T1000 (cell line): ENCODE measurements at places on chromosomes 3 and 15.

- DNase-seq: no peak
These were observed 103.3 kb upstream of the PRTG start for GRCh38 chr15:55846116-55846707.

GRCh38 chr3:66481071-66482017, 19.5 kb downstream of the LRIG1 start:
- no peak for DNase-seq

DNA sequence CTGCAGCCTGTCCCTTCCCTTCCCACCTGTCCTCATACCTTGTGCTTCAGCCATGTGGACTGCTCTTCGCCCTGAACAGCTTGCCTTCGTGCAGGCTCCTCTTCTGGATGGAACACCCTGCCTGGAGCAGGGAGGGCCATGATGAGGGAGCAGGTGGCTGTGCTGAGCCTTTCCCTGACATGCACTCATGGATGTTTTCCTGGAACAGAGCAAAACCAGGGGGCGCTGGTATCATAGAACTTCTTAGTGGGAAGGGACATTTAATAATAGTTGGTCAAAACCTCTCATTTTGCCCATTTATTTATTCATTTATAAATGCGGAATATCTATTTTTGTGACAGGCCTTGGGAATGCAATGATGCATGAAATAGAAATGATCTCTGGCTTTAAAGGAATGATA, 149.3 kb downstream of the CACNA1D start:
- no peak for DNase-seq

DNA sequence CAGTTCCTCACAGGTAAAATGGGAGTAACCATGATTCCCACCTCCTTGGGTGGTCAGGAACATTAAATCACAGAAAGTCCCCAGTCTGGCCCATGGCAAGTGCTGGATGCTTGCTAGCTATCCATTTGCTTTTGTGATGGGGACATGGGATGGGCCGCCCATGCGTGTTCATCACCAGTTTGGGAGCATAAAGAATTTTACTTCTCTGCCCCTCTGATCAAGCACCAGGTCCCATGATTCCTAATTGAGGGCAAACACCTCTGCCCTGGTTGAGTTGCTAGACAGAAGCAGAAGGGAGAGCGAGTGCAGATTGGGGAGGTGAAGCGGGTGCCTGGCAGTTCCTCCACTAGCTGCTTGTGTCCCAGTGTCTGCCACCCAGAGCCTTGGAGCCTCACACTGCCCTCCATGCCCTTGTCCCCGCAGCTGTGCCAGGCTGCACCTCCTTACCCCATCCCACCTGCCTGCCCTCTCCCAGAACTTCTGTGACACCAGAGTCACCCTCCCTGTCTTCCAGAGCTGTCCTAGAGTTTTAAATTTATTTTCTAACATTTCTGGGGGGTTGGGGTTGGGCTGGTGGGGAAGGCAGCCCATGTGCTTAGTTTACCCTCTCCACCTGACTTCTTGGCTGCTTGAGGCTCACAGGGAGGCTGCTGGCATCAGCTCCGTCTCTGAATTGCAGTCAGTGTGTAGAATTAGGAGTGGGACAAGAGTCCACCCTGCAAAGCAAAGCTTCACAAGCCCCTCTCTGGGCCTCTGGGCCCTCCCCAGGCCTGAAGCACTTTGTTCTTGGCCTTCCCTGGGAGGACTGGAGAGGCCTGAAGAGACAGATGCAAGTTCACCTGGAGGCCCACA, 18.4 kb downstream of the CFAP100 start:
- no peak for DNase-seq

DNA sequence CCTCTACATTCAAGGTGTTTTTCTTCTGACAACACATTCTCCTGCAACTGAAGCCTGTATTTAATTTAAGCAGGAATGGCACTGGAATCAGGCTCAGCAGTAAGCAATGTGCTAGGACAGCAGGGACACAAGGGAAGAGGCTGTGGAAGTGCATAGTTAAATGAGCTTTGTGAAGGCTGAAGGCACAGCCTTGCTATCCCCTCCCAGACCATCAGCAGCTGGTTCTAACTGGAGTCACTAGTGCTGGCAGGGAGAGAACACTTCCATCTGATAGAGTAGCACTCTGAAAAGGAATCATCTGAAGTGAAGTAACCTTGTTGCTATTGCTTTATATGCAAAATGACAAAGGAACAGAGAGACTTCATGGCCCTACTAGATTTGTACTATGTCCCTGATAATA, 14.7 kb downstream of the UQCC5 start:
- DNase-seq: no peak

DNA sequence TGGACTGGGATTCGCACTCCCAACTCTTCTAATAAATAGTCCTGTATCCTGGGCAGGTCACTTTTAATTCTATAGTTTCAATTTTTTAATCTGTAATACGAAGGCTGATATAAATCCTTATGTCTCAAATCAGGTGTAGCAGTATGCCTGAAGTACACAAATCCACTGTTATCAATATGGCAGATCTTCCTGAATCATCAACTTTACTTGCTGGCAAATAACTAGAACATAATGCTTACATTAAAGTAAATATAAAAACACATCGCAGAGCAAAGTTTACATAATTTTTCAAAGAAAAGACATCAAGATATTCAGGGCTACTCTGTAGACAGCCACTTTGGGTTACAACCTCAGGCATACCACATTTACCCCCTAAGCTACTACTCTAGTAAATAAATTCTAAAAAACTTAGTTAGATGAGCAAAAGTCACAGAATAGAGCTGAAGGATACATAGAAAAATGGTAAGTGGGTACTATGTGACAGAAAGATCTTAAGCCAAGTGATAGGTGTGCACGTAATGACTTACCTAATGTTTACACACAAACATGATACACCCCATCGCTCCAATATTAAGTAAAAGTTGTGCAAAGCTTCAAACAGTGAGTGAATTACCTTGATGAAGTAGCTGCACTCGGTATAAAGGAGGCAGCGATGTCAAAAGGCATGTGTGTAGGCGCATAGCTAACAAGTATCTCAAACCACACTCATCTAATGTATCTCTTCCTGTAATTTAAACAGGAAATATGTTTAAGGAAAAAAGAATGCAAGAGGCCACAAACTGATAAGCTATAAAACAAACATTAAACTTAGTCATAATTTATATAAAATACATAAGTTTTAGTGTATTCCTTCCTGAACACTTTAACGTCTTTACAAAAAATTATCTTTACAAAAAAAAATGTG, 127.9 kb downstream of the DMXL2 start:
- no peak for DNase-seq

- peak; percentile 74 for DNase-seq
These were observed at the start of gene PXK for GRCh38 chr3:58332575-58333188. PXK (plus strand) TSS chr3:58332892; CDS start chr3:58332989, 97 bp downstream.

GRCh38 chr3:194582196-194582905, 50.9 kb downstream of the TMEM44 start:
- no peak for DNase-seq

DNA sequence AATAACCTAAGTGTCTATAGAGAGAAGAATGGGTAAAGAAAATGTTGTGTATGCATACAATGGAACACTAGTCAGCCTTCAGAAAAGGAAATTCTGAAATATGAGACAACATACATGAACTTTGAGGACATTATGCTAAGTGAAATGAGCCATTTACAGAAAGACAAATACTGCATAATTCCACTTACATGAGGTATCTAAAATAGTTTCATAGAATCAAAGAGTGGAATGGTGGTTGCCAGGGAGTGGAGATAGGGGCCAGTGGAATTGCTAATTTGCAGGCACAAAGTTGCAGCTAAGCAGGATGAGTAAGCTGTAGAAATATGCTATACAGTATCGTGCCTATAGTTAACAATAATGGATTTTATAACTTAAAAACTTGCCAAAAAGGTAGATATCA, 779.6 kb upstream of the ARPP21 start:
- no peak for DNase-seq

DNA sequence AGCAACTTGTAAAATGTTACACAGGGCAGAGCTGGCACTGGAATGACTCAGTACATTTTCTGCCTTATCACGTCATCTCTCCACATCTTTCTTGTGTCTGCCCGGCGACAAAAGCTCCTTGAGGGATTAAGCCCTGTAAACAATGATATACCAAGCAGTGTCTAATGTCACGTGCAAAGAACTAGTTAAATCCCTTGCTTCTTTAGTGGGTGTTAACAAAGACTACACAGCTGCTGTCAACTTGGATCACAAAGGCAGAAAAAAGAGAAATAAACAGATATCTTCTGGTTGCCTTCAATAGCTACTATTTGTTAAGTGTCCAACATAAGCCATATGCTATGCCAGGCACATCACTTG, 48.1 kb upstream of the FRMD4B start:
- DNase-seq: no peak

GRCh38 chr3:123341871-123342630, 106.8 kb downstream of the ADCY5 start:
- no peak for DNase-seq

GRCh38 chr3:6785726-6786125, 75.2 kb upstream of the GRM7 start:
- DNase-seq: no peak

DNA sequence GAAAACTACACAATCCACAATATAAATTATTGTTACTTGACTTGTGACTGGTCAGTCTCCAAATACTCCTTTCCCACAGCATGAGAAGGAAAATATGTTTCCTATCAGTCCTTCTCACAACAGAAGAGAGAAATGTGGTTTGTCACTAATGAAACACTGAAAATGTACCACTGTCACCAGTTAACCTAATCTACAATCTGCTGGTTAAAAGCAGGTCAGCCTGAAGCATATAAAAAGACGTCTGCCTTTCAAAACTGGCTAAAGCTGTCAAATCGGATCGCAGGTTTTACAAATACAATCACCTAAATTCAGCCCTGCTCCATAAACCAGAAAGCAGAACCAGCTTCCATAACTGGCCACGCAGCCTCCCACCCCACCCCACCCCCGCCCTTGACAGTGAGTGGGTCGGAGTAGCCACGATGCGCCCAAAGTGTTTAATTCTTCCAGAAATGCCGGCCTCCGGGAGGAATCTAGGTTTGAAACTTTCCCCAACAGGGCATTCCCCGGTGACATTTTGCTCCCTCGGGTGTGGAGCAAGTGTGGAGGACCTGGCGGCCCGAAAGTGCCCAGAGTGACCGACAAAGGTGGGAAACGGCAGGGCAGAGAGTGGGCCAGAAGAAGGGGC, 682 bp downstream of the ETFA start:
- DNase-seq: no peak

GRCh38 chr3:107630779-107631178, 108.0 kb downstream of the BBX start:
- no peak for DNase-seq

DNA sequence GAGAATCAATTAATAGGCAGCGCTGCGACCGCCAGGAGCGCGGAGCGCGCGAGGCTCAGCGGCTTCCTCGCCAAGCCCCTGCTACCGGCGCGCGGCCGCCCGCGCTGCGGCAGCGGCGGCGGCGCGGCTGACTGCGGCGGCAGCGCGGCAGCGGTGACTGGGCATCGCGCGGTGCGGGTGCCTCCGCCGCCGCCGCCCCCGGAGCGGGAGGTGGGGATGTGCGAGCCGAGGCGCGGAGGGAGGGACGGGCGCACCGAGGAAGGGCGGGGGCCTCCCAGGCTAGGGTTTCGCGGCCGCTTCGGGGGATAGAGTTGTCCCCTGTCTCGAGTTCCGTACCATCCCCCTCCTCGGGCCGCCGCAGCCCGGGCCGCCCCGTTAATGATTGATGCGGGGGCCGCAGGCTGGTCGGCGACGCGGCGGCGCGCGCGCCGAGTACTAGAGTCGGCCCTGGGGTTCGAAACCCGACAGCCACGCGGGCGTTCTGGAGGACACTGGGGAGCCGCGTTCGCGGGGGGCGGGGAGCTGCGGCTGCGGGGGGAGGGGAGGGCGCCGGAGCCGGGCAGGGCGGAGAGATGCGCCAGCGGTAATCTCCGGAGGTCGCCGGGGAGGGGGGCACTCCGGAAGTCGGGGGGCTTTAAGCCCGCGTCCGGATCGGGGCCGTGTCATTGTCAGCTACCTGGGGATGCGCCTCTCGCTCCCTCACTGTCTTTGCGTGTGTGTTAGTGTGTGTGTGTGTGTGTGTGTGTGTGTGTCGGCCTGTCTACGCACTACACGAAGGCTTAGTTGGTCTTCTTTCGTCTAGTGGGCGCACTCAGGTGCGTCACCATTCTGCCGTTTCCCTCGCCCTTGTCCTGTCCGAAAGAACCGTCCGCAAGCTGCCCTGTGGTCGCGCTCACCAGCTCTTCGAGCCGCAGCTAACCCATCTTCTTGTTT, at the start of gene PAQR9:
Gene PAQR9, minus strand, starts transcription at position 159 of the 933 bp plus-strand sequence. CDS start 338 bp downstream, outside the sequence.
- no peak for DNase-seq

DNA sequence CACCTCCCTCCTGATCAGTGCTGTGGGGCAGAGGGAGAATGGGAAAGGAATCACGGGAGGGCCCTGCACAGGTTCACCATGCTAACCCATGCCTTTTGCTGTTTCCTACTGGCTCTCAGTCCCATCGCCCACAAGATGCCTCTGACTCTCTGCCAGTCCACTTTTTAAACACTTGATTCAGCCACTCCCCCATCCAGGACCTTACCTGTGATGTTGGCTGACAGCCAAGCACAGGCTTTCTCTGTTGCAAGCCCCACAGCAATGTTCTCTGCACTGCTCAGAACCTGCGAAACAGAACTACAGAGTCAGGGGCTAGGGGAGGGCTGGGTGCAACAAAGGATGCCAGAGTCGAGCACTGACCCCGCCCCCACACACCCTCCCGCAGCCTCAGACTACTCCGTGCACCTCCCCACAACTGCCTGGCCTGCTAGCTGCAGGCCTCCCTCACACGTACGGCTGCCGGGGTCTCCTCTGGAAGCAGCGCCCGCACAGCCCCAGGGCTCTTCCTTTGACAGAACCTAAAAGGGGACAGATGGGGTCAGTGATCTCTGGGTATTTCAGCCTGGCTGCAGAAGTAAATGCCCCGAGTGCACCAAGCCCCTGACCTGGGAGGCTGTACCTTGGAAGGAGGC, 9.1 kb downstream of the CDAN1 start:
- no peak for DNase-seq

DNA sequence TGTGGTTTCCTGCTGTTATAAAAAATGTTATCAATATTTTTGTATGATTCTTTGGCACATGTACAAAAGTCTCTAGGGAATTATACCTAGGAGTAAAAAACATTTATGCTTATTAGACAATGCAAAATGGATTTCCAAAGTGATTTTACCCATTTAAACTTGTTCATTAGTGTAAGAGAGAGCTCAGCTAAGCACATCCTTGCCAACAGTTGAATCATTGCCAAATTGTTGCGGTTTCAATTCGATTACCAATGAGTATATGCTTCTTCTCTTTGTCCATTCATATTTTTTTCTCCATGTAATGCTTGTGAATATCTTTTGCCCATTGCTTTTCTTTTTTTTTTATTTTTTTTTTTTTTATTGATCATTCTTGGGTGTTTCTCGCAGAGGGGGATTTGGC, 17.2 kb downstream of the CASR start:
- DNase-seq: no peak

DNA sequence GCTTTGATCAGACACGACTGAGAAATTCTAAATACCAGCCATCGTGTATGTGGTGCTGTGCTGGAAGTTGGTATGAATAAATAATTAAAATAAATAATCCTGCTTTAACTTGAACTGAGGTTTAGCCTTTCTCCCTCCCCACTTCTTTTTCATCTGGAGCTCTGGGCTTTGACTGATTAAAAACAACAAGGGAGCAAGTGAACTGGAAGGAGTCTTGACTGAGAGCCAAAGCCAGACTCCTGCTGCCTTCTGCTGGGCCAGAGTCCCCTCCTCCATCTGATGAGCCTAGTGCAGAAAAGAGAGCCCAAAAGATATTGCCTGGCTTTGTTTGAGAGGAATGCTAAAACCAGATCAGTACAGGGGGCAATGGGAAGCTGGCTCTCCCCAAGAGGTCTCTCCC, 96.0 kb downstream of the CCNL1 start:
- no peak for DNase-seq

- no peak for DNase-seq
These were observed 44.1 kb upstream of the UMPS start for GRCh38 chr3:124686028-124686670.

GRCh38 chr3:144746631-144747030, 775.0 kb downstream of the DIPK2A start:
- DNase-seq: no peak
